Stimulated activated CD8-positive, alpha-beta memory T cell treated with anti-CD3 and anti-CD28 coated beads, Interleukin-7, amount 100 ng/mL, for 24 hours (primary cell): ENCODE measurements at places on chromosomes 4 and X.

GRCh38 chr4:54384563-54384962, 155.5 kb downstream of the PDGFRA start:
- no peak for DNase-seq

DNA sequence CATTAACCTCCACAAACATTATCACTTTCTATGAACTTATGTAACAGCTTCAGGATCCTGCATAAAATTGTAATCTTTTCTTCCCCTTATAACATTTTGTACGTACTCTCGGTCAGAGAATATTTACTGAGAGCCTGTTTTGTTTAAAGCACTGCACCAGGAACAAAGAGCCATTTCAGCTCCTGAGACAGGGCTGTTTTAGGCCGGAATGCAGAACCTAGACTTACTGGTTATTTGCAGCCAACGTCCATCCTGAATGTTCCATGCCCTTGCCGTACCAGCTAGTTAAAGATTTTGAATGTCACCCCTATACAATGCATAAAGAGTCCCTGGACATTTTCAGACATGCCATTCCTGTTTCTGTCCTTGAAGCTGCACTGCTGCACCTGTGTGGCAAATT, 248.8 kb downstream of the PCDH7 start:
- no peak for DNase-seq

- DNase-seq: no peak
Measured at GRCh38 chrX:40102393-40103381, 4.9 kb upstream of the BCOR start.

DNA sequence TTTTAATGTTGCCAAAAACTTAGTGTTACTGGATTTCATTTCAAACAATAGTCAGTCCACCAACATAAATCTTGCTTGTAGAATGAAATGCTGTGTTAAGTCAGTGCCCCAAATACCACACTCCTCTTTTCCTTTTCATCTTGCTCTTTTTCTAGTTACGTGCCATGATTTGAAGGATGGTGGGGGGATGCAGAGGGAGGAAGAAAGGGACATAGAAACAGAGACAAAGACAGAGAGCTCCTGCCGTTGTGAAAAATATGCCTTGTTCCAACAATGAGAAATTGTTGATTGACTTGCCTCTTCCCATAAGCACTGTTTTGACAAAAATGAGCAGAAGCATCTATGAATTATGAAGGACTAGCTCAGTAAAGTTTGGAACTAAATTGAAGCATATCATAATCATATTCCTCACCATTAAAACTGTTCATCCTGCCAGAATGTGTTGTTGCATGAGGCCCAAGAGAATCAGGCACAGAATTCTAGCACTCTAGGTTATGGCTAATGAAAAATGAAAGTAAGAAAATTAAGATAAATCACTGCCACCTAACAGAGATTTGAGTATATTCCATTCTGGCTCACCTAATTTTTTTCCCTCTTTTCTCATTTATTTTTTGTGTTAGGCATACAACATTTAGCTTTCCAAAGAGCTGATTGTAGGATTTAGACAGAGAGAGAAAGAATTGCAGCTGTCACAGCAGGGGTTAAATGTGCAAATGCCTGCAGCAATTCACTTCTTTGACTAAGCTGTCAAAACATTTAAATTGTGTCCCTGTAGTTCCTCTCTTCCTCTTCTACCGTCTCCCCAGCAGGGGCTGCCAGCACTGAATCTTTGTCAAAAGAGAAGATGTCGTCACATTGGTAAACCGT, 111.6 kb upstream of the PTPN13 start:
- DNase-seq: no peak

DNA sequence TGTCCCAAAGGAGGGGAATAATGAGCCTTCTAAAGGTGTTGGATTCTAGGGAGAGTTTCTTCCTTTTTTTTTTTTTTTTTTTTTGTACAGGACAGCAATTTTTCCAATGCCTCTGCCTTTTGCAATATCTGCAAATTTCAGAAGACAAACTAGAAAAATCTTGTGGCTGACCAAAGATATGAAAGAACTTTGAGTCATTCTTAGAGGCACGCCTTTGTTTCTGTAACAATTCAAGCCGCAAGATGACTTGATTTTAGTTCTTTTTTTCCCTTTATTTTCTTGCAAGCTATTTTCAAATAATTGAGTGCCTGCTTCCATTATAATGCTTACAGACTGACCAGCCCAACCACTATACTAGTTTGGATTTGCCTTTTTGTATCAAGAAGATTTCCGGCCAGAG, 47.6 kb upstream of the UXT start:
- DNase-seq: no peak

DNA sequence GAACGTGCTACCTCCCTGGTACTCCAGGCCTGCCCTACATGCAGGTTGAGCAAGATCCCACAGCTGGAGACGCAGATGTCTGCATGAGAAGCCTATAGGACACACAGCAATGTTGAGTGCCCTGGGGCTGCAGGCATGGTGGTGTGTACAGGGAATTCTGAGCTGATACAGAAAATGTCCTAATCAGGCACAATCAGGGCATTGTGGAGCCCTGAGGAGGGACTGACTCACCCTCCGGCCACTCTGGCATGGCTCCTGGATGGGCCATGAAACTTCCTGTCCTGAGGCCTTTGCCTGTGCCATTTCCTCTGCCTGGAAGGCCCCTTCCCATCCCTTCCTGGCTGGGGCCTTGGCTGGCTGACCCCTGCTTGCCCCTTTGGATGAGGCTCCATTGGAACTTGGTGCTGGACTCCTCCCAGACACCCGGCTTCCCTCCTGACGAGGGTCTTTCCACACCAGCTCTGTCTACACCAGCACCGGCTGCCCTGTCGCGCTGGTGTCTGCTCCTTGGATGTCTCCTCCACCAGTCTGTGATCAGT, 16.7 kb upstream of the AFAP1 start:
- DNase-seq: no peak

- no peak for DNase-seq
Measured at GRCh38 chr4:21879187-21879586, 69.4 kb downstream of the KCNIP4 start.

GRCh38 chr4:168221301-168221700, 97.3 kb downstream of the DDX60 start:
- DNase-seq: no peak

DNA sequence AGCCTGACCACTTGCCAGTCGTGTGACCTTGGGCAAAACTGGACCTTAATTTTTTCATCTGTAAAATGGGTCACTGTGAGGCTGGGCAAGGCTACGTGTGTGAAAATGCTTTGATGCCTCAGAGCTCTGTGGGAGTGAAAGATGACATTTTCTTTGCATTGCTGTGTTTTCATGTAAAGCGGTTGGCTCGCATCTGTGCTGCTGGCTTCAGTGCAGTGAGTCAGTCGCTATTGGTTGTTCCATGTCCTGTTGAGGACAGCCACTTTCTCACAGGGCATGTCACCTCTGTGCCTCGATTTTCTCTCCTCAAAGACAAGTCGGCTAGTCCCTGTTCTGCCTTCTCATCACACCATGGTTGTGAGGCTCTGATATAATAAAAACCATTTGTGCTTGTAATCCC, 4.4 kb downstream of the MTMR1 start:
- DNase-seq: no peak

- no peak for DNase-seq
Measured at GRCh38 chr4:128517096-128517738, 229.6 kb upstream of the PGRMC2 start.

DNA sequence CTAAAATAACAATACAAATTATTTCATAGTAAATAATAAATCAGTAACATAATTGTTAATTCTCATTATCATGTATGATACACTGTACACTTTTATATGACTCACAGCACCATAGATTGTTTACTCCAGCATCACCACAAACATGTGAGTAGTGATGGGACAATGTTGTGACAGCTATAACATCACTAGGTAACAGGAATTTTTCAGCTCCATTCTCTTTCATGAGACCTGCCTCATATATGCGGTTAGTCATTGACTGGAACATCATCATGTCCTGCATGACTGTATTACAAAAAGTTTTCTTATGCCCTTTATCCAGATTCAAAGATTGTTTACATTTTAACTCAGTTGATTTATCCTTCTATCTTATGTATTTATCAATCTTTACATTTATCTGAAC, 1530.0 kb downstream of the PCDH18 start:
- DNase-seq: no peak
